ENCODE measurements at places on chromosomes 16 and 17.

GRCh38 chr17:11900041-11900476 is 97.2 kb downstream of the ZNF18 start:
- DNase-seq: no peak

DNA sequence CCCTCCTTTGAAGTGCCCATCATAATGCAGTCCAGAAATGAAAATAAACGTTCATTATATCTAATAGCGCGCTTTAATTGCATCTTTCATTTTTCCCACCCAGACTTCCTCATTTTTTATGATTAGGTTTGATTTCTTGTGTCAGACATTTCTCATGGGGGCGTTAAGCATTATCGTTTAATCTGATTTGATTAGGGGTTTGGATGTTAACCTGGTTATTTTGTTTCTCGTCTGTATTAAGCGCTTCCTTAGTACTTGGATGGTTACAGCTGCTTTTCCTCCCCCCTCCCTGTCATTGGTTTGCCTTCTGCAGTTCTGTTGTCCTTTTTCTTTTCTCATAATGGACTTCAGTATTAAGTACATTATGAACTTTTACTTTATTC is 540 bp downstream of the MFSD11 start:
- no peak for DNase-seq

DNA sequence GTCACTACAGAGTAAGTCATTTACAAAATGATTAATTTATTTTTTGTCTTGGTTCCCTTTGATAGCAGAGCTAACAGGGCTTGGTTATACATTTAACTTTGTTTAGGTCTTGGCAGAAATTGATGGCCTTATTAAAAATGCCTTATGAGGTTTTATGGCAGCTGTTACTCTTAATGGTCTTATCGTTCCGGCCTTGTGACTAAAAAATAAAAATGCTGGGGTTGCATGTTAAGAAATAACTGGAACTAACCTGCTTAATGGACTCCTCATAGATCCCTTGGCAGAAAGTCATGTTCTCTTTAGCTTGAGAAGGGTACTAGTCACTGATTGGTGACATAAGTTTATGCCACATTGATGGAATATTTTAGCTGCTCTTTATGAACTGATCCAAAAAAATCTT is 18.3 kb downstream of the COX11 start:
- no peak for DNase-seq

GRCh38 chr16:59122262-59122537 is 388.1 kb upstream of the GOT2 start:
- no peak for DNase-seq

- DNase-seq: peak; percentile 39
Observed at GRCh38 chr17:36978810-36979564, 30.2 kb downstream of the AATF start.

DNA sequence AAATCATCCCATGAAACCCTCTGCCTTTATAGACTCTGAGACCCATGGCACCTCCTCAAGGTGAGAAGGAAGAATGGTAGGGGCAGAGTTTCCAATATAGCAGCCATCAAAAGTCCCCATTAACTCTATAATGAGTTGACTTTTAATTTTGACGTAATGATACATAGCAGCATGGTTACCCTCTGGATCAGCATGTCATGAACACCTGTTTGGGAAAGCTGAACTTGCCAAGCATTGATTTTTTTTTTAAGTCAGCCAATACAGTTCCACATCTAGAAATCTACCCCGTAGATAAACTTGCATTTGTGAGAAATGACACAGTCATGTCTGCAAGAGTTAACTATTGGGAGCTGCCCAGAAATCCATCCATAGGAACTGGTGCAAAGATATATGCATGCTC is 191.8 kb downstream of the TMEM114 start:
- DNase-seq: no peak

DNA sequence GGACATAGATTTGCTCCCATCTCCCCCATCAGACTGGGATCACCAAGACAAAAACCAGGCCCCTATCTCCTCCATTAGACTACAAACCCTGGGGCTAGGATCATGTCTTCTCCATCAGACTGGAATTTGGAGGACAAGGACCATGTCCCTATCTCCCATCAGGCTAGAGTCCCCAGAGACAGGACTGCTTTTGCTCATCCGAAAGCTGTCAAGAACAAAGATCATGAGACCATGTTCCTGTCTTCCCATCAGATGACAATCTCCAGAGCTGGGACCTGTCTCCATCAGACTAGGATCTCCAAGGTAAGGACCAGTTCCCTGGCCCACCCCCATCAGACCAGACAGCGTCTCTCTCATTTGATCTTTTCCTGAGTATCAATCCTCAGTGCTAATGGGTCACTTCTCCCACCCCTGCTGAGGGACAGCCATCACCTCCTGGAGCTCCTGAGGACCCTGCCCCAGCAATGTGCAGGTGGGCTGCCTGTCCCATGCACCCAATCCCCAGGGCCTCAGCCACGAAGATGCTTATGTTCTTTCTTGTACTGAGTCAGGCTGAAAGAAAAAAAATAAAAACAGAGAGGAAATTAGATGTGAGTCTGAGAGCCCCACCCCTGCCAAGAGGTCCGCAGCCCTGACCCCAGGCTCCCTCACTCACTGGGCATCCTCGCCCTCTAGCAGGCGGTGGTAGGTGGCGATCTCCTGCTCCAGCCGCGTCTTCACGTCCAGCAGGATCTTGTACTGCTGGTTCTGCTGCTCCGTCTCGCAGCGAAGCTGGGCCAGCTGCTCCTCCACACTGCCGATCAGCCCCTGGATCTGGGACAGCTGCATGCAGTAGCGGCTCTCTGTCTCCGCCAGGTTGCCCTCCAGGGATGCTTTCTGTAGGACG is 90.3 kb downstream of the GOSR1 start:
- no peak for DNase-seq

DNA sequence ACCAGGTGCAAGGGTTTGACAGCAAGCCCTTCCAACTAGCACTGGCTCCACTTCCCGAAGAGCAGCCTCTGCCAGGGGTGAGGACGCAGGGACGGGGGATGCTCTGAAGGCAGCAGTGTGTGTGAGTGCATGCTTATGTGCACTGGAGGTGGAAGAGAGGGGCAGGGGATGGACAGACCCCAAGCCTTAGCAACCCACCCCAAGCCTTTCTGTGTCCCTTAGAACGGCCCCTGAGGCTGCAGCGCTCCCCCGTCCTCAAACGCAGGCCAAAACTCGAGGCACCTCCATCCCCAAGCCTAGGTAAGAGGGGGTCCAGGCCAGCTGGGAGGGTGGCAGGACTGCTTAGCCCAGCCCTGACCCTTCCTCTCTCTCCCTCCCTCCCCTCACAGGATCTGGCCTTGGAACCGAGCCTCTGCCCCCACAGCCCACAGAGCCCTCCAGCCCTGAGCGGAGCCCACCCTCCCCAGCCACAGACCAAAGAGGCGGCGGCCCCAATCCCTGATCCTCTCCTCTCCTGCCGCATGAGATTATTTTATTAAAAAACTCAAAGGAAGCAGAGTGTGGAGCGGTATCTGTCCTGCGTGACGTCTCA is 2.9 kb downstream of the ACD start:
- DNase-seq: no peak
